ENCODE measurements at places on chromosomes 4 and X.

- no peak for DNase-seq
Observed at GRCh38 chr4:174119051-174119450, 164.4 kb downstream of the FBXO8 start.

GRCh38 chr4:54842656-54843055 is 184.9 kb downstream of the KIT start:
- no peak for DNase-seq

GRCh38 chr4:189385098-189385497 is 555.6 kb upstream of the FRG1 start:
- DNase-seq: no peak

GRCh38 chr4:1626151-1626550 is 58.0 kb downstream of the FAM53A start:
- no peak for DNase-seq

DNA sequence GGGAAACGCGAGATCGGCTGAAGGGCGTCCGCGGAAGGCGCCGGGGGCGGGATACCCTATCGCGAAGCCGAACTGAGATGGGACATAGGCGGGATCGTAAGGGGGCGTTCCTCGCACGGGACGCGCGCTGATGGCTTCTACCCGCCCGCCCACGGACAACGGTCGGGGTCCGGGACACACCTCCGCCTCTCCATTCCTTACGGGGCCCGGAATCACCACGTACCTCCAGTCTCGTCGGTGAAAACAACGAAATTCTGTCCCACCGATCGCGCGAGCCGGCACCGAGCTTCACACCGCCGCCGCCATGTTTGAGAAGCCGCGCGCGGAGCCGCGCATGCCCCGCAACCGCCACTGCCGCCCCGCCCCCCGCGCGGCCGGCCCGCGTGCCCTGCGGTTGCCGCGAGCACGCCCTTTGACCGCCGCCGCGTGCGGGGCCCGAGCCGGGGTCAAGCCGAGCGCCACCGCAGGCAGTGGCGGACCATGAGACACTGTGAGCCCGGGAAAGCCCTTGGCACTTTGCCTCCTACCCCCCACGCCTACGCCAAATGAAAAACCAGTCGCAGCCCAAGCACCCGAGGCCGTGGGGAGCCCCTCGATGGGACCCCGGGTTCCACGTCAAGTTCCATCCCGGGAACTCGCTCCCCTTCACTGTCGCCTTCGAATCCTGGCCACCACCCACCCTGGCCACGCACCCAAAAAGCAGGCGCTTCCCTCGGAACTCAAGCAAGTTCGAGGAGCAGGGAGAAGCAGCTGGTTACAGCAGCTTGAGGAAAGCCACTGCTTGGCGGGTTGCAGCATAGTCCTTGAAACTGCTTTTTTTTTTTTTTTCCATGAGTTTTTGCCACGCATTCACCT is at the start of gene SCML2:
Gene SCML2 (minus strand): TSS at position 320 of the 855 bp plus-strand sequence. CDS start 20,617 bp downstream, outside the sequence.
- peak; percentile 20 for DNase-seq

DNA sequence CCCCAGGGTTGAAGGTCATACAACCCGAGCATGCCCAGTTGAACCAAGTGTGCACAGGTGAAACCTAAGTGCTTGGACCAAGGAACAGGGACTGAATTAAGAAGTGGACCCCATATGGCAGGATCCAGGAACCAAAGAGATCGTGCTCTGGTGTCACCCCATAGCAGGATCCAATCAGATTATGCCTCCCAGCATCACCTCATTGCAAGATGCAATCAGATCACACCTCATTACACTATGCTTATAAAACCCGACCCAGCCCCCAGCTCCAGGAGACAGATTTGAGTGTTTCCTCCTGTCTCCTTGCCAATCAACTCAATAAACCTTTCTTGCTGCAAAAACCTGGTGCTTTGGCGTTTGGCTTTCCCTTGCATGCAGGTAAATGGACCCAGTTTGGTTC is 37.6 kb downstream of the EFHC2 start:
- DNase-seq: no peak

DNA sequence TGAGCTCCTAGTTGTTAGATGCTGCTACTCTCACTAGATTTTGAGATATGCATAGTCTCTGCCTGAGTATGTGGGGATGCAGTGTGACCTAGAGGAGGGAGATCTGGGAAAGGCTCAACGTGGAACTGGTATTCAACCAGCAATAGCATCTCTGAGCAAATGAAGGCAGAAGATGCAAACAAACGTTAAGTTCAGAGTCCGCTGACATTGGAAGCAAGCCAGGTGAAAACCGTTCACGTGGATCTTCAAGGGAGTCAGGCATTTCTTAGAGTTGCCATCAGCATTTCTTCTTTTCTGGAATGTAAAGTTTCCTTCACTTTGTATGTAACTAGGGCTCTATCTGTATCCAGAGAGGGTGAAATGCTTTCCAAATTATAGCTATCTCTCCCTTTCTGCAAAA is 59.9 kb downstream of the C4orf51 start:
- DNase-seq: no peak

DNA sequence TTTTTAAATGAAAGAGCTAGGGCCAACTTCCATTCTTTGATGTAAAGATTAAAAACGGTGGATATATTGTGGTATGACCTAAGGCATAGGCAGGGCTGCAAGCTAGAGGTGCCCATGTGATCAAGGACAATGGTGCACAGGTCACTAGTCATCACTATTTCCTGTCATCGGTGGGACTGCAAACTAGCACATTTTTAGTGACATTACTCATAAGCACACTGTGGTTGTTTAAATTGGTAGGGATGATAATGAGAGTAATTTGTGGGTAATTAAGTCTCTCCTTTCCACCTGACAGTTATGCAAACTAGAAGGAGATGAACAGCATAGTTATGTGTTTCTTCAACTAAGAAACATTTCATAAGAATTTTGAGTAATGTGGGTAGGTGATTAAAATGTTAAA is 85.4 kb downstream of the GPRIN3 start:
- DNase-seq: no peak

- DNase-seq: peak; percentile 11
Observed at GRCh38 chrX:15468036-15468435, 25.1 kb downstream of the PIR start.

GRCh38 chrX:23783589-23784469 is 856 bp downstream of the SAT1 start:
- no peak for DNase-seq

- DNase-seq: no peak
Observed at GRCh38 chrX:150694738-150695410, 1.7 kb downstream of the MTMR1 start.

DNA sequence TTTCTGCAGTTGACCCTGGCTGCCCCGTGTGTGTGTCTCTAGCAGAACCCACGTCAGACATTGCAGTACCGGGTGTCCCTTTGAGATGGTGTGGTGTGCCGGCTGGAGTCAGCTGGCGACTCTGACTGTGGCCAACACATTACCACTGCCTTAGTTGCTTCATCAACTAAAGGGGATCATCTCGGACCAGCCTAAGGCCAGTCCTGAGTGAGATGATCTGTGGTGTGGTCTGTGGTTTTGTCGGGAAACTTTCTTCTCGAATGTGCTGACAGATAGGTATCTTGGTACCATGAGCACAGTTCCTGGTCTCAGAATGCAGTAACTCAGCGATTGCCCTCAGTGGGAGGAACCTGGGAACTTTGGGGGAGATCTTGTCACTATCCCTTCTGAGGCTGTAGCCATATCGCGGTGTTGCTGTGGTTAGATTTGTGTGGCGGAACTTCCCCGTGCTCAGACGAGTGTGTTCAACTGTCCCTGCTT is 15.8 kb downstream of the TBC1D14 start:
- DNase-seq: no peak

- DNase-seq: peak; percentile 45
Observed at GRCh38 chr4:87848622-87849351, 16.0 kb downstream of the MEPE start.

GRCh38 chr4:168877511-168878491 is 132.3 kb downstream of the CBR4 start:
- no peak for DNase-seq

GRCh38 chrX:109773374-109773773 is 40.3 kb upstream of the ACSL4 start:
- no peak for DNase-seq

DNA sequence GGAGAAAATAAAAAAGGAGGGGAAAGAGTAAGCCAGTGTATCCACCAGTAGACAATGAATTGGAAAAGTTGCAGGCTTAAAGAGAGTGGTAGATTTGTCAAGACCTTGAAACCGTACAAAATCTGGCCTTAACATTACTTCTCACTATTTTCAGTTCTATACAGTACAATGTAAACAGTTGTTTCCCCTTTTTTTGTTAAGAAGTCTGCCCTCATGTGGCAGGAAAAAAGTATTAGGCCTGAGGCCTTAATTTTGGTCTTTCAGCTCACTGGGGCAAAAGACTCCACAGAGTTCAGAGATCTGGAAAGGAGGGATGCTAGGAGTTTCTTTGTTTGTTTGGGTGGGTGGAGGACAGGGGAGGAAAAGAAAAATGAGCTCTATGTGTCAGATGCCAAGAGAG is 92.8 kb upstream of the CCDC160 start:
- DNase-seq: no peak

GRCh38 chr4:186570193-186570996 is 15.0 kb upstream of the MTNR1A start:
- no peak for DNase-seq

GRCh38 chr4:155173371-155173770 is 35.1 kb upstream of the NPY2R start:
- no peak for DNase-seq

GRCh38 chr4:171759274-171759673 is 53.9 kb upstream of the GALNTL6 start:
- DNase-seq: no peak

- no peak for DNase-seq
Observed at GRCh38 chrX:119406776-119407175, 7.6 kb downstream of the SLC25A43 start.

Measured in forelimb muscle (tissue), 1 donor.